Natural killer cell (primary cell): ENCODE measurements at places on chromosomes 3 and 15.

GRCh38 chr3:88478460-88478859 is 328.7 kb downstream of the C3orf38 start:
- DNase-seq = no peak

GRCh38 chr3:65928110-65928509 is 110.6 kb downstream of the MAGI1 start:
- DNase-seq = no peak

DNA sequence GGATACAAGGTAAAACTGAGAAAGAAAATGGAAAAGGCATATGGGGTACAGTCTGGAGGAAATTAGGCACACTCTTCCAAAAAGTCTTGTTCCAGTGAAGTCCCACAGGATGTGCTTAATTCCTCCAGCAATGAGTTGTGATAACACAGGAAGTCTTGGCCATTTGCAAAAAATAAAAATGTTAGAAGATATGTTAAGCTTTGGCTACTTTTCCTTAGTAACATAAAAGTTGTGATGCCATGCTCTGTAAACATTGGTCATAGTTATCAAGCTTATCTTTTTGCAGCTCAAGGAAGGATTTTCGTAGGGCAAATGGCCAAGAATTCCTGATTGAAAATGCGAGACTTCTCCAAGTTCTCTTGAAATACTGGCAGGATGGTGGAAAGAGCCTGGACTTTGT is 26.4 kb downstream of the LNP1 start:
- no peak for DNase-seq

GRCh38 chr3:143358155-143358792 is 238.7 kb downstream of the CHST2 start:
- DNase-seq = no peak
